Muscle of arm (tissue), 14 donors: ENCODE measurements at places on chromosomes 12 and 14. TPM values are rescaled to one million over a fixed set of nuclear protein-coding genes. Genes with fewer than 3 reads are reported as not detected.

Gene SLC5A8
- 0.05 TPM for polyA plus RNA-seq

- DNase-seq = no peak
Measured at GRCh38 chr14:95196268-95196667, 38.9 kb upstream of the DICER1 start.

DNA sequence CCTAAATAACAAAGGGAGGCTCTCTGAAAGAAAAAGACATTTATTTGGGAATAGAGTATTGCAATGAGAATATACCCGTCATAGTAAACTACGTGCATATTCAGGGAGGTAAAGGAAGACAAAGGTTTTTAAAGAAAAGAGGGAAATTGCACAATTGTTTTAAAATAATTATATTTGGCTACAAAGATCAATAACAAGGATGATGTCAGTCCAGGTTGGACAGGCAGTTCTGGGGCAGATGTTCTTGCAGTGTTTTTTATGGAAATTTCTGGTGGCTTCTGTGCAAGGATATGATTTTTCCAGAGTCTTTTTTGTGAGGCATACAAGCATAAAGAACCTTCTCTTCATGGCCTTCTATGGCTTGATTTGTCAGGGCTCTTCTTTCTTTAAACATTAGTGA is 29.6 kb downstream of the HSD17B6 start:
- DNase-seq = no peak

DNA sequence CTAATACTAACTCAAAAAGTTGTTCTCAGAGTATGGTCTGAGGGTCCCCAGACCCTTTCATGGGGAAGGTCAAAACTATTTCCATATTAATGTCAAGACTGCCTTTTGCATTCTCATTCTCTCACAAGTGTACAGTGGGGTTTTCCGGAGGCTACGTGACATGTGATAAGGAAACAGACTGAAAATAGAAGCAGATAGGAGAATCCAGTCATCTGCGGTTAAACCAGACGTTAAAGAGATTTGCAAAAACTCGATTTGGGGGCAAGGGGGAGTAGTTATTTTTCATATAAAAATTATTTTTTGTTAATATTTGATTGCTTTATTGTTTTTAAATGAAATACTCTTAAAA is 1.0 kb upstream of the NAP1L1 start:
- DNase-seq = no peak

Gene GLT1D1
- polyA plus RNA-seq = not detected

GRCh38 chr12:109656743-109657142 is 56.9 kb upstream of the FAM222A start:
- DNase-seq = no peak

DNA sequence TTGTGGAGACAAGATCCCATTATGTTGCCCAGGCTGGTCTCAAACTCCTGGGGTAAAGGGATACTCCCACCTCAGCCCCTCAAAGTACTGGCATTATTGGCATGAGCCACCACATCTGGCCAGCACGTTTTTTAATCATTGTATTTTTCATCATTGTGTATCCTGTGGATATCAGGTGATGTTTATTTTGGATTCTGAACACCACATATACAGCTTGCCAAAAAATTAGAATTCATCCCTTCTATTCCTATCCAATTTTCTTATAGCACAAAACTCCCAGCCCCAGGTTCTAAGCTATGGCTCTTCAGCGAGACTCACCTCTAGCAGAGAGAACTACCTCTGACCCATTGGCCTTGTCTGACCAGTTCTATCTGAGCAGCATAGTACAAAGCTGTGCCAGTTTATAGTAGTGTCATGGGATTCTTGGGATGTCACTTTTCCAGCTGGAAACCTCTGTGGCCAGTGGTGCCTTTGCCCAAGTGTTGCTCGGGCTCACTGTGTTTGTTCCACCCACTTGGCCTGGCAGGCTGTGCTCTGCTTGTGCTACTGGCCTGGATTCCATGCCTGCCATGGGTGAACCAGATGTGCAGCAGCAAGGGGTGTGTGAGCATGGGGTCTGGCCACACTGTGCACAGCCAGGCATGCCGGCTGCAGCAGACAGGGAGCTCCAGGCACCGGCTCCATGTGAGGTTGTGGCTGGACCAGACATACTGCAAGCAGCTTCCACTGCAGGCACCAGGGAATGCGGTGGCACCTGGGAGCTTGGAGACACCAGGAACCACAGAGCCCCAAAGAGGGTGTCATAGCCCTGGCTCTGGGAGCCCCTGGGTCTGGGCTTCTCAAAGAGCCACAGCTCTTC is 37.2 kb downstream of the TIMELESS start:
- DNase-seq = no peak

Gene LMO3
- 1.8 TPM for polyA plus RNA-seq
